ENCODE measurements at places on chromosomes 6 and 20.

- DNase-seq: peak; percentile 84
These were observed 460.2 kb upstream of the BTBD3 start for GRCh38 chr20:11457488-11457887.

- no peak for DNase-seq
These were observed 103.9 kb downstream of the OLIG3 start for GRCh38 chr6:137390334-137390733.

GRCh38 chr6:119171864-119172588, 93.6 kb upstream of the FAM184A start:
- no peak for DNase-seq

- DNase-seq: no peak
These were observed 627 bp upstream of the EIF6 start for GRCh38 chr20:35284992-35285805.

GRCh38 chr20:4089756-4090487, 74.6 kb upstream of the RNF24 start:
- peak; percentile 71 for DNase-seq

GRCh38 chr20:60010689-60011458, 52.7 kb downstream of the CDH26 start:
- DNase-seq: no peak

DNA sequence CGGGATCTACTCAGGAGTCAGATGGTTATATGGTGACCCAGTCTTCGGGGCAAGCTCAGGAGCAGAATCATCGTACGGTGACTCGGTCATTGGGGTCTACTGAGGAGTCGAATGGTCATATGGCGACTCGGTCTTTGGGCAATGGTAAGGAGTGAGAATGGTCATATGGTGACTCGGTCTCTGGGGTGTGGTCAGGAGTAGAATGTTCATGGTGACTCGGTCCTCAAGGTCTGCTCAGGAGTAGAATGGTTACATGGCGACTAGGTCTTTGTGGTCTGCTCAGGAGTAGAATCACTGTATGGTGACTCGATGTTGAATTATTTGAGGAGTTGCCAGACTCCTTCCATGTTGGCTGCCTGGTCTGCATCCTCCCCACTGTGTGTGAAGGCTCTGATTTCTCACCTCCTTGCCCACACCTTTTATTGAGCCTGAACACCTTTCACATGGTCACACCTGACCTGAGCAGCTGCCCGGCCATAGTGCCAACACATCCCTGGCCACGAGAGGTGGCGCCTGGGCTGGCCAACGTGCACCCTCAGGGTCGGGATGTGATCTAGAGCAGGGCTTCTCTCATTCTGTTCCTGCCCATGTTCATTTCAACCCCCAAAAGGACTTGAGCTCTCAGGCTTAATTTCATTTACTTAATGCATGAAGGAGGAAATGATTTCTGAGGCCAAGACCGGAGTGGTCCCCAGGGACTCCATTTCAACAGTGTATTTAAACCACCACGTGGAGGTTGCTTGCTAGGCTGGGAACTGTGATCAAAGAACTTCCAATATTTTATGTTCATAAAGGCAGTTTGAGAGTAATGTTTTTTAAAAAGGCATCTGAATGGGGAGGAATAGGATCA, 119.5 kb downstream of the PHACTR3 start:
- DNase-seq: peak; percentile 2

DNA sequence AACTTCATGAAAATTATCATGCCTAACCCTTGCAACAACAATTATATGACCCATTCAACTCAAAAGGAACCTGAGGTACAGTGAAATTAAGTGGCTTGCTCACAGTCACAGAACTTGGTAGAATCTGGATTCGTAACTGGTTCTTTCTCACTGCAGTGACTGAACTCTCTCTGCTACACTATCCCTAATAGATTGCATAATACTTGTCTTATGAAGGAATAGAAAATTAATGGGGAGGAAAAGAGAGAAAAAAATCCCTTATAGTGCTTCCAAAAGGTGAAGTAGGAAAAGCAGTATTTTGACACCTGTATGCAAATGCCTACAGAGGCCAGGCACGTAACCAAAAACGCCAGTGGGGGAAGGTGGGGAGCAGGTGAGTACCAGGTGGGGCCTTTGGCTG, 186.6 kb downstream of the LY86 start:
- DNase-seq: no peak

- DNase-seq: no peak
These were observed 25.5 kb upstream of the LTV1 start for GRCh38 chr6:143817621-143818020.

DNA sequence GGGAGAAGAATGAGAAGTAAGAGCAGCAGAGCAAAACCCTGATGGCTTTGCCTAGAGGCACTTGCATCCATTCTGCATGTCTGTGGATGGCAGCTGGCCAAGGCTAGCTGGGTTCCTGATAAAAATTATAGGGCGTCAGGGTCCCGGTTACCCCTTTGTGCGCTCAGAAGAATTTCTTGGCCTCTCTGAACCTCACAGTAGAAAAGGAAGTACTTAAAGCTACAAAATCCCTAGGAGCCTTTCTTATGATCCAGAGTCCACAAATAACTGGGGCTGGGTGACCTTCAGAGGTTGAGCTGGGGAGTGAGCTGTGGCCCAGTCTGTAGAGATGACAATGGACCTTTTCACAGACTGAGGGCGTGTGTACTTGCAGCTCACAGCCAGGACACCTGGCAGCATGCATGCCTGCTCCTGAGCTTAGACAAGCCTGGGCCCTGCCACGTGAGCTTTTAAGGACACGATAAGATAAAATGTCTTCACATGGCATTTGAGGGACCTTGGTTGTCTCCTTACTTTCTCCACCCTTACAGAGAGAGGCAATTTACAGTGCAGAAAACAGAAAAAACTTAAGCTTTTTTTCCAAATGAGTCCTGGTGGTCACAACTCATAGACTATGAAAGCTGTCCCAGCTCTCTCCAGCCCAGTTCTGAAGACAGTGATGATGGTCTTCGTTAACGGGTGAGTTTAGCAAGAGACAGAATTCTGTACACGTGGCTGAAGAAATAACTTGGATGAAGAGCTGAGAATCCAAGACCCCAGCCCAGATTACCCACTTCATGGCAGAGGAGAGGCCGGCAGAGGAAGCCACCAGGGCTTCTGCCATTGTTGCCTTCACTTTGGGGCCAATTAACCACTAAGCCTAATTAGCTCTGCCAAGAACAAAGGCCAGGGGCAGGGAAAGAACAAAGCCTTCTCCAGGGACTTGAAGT, 50.3 kb downstream of the FOXA2 start:
- no peak for DNase-seq

GRCh38 chr6:101279410-101279809, 114.1 kb upstream of the GRIK2 start:
- no peak for DNase-seq

- DNase-seq: no peak
These were observed 8.0 kb upstream of the PERP start for GRCh38 chr6:138115201-138115600.

GRCh38 chr20:33671573-33672288, 2.5 kb downstream of the NECAB3 start:
- no peak for DNase-seq

GRCh38 chr6:151379933-151380847, 11.2 kb downstream of the ZBTB2 start:
- DNase-seq: no peak

DNA sequence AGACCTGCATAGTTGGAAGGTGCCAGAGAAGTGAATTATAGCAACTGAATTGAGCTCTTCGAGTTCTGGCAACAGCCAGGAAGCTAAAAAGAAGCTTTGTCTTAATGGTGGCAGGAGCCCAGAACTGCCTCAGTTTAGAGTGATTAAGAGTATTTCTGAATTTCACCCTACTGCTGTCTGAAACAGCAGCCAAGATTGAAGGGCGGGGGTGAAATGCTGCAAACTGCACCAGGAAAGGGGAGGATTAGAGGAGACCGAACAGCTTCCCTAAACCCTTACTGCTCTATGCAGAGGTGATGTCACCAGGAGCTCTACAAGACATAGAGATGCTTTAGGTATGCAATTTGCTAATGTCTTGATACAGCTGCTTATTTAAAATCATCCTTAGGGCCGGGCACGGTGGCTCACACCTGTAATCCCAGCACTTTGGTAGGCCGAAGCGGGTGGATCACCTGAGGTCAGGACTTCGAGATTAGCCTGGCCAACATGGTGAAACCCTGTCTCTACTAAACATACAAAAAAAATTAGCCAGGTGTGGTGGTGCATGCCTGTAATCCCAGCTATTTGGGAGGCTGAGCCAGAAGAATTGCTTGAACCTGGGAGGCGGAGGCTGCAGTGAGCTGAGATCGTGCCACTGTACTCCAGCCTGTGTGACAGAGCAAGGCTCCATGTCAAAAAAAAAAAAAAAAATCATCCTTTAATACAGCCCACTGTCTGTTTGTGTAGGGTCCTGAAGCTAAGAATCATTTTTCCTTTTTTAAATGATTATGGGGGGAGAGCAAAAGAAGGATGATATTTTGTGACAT, 91.7 kb upstream of the IYD start:
- DNase-seq: peak; percentile 57

DNA sequence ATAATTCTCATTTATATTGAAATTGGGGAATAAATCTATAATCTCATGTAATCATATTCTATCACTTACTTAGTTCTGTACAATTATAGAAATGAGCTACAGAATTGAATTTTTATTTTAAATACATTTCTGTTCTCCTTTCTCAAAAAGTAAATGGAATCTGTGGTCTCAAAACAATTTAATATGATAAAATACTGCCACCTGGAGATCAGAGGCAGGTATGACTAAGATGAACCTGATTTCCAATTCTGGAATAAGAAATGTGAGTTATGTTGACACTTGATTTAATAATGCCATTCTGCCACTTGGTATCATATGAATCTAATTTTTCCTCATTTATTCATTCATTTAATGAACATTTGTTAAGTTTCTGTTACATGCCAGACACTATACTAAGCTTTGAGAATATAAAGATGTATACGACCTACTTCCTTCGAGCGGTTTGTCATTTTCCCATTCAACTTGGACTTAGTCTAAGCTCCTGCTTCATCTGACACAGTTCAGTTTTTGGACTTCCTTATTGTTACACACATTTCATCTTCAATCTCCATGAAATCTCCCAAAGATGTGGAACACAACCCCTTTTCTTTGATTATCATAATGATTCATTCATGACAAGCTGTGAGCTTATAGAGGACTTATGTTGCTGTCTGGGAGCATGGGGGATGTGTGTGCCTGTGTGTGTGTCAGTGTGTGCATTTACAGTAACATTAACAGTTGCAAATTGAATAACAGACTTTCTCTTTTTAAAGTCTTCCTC, 7.5 kb upstream of the CCDC28A start:
- DNase-seq: peak; percentile 48

- peak; percentile 28 for DNase-seq
These were observed 337.4 kb upstream of the PRDM1 start for GRCh38 chr6:105748737-105749161.

DNA sequence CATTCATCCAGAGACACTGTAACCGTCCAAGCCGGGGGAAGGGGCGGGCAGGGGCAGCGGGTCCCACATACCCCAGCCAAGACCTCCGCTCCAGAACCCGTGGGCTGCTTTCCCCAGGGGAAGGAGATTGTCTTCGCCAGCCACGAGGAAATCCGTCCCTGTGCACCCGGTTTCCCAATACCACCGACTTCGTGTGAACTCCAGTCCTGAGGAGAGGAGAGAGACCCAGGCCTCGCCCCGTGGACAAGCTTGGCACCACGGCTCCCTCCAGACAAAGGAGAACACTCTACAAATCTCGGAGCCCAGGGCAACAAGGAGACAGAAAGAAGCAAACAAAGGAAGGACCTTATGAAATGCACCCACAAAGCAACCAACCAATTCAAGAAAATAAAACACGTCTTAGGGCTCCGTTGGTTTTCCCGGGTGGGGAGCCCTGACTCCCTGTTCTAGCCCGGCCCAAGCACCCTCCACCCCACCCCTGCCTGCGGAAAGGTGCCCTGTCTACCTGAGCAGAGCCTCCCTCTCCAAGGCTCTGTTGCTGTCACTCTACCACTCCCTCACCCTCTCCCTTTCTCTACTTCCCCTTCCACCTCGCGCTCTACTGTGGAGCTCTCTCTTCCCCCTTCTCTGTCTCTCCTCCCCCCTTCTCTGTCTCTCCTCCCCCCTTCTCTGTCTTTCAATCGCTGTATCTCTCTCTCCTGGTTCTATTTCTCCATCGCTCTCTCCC, 1382.8 kb upstream of the DEFB115 start:
- DNase-seq: no peak

GRCh38 chr6:71913444-71914234, 27.3 kb downstream of the RIMS1 start:
- no peak for DNase-seq

DNA sequence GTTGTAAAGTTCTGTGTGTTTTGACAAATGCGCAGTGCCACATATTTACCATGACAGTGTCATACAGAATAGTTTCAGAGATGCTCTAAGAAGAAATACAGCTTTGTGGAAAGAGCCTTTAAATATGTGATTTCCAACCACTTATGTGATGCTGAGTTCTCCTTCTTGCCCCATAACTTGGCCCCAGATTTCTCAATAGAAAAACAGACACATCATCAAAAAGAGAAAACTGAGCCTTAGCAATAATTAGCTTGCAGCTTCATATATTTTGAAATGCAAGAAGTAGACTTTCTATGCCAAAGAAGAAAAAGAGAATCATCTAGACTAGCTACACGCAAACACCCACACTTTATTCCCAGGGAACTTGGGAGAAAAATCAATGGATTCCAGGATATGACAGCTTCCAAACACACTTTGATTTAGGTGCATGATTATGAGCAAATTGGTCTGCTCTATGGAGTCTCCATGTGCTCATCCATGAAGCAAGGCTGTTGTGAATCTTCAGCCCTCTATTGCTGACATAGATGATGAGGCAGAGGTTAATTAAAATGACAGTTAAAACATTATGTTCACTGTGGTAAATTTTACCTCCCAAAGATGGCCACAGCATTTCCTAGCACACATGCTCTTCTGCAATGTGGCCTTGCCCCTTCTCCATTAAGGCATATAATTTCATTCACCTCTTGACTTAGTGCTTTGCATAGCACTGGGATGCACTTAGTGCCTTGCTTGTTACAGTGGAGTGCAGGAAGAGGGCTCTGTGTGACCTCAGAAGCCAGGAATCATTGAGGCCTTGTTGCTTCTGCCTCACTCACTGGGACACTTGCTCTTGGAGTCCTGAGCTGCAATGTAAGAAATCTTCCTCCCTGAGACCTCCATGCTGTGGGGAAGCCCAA, 174.6 kb downstream of the SYNDIG1 start:
- no peak for DNase-seq

DNA sequence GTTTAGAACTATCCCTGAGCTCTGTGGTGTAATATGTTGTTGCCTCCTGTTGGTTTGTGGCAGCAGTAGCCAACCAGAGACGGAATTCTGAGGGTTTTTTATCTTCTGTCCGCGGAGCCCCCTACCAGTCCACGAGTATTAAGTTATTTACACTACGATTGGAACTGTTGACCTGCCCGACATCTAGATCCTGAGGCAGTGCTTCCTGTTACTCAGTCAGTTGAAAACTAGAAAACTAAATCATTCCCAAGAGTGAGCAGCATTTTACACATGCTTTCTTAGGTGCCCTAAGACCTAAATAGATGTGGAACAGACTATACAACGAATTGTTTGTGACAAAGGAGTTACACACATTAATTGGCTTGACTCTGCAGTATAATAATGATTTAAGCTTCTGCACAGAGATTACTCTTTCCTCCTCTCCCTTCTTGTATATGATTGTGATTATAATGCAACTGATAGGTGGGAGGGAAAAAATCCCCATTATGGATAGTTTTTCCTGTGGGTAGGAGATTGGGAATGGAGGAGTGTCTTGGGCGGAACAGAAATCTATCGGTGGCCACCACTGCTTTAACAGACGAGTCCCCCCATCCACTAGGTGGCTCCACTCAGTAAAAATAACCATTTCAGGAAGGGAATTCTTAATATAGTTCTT, 1.7 kb downstream of the LOC128125822 start:
- peak; percentile 76 for DNase-seq
